ENCODE measurements at places on chromosomes 7 and 10.

DNA sequence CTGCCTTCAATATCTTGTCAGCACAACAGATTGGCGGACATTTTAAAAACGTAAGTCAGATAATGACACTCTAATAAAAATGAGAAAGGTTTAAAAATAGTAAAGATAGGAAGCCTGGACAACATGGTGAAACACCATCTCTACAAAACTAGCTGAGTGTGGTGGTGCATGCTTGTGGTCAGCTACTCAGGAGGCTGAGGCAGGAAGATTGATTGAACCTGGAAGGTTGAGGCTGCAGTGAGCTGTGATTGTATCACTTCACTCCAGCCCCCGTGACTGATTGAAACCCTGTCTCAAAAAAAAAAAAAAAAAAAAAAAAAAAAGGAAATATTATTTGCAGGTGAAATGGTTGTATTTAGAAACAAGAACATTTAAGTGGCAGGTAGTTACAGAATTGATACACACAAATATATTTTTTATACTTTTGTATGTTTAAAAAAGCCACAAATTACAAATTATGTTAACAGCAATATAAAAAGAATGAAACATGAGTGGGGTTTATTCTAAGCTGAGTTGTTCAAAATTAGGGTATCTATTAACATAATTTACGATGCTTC is 141.9 kb downstream of the ADK start:
- no peak for DNase-seq

GRCh38 chr7:41217306-41217705 is 485.6 kb downstream of the INHBA start:
- DNase-seq: no peak

DNA sequence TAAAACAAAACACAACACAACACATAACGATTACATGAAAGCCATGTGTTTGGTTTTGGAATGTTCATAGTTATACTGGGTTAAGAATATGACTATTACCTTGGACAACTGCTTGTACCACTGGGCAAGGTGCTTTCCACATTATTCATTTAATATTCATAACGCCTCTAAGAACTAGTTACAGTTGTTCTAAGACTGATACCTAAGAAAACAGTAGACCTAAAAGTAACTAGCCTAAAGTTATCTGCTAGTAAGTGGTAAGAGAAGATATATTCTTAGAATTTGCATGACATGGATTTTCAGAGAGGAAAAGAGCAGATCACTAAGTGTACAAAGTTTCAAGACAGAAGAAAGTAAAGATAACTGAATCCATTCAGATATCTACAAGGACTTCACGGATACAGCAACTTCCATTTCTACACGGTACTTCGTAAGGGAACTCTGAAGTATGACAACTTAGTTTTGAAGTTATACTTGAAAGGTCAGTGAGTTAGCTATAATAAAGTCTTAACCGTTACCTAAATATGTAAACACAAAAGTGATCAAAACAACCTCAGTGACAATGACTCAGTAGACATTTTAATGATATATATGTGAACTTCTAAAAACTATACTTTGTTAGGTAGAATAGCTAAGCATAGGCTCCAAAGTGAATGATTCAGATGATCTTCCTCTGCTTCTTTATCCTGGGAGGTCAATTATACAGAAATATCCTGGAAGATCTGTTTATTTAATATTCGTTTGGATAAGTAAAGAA is 65.1 kb downstream of the MINDY3 start:
- DNase-seq: no peak

- DNase-seq: no peak
Measured at GRCh38 chr10:21315645-21316220, 209.7 kb downstream of the SKIDA1 start.

GRCh38 chr7:2508327-2509215 is 11.0 kb upstream of the LFNG start:
- peak; percentile 94 for DNase-seq

DNA sequence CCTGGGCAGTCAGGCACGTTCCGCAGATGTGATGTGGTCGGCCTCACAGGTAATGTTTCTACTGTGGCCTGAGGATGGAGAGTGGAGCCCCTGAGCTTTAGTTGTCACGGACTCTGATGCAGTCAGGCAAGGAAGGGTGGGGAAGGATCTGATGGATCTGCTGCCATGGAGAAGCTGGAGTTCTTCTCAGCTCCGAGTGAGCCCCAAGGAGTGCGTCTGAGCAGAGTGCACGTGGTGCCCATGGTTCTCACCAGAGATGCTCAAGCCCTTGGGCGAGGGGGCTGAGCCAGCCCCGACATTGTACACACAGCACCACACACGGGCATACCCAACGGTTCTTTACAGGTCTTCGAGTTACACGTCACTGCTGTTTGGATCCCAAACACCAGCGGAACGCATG is 192.5 kb downstream of the EBF3 start:
- no peak for DNase-seq

DNA sequence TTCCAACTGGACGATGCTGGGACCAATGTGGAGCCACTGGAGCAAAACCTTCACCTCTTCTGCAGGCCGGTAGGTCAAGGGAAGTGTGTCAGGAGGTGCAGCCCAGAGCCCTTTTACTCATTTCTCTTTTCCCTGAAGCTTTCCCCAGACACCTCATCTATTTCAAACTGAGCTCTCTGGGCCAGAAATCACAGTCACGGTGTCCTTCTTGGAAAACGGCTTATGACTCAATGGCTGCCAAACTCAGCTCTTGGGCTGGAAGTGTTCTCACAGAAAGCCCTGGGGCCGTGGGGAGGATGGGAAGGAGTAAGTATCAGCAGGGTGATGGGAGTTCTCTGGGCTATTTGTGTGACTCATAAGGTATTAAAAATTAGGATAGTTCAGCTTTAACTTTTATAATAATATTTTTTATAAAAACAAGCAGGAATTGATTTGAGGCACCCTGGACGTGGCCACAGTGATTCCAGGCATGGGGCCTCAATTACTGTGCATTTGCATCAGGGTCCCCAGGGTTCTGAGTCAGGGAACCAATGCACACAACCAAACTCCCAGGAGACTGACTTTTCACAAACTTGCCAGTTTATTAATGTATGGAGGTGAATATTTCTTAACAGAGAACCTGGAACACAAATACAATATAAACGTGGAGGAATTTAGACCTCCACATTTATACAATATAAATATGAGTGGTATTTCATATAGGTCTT is 187.4 kb upstream of the TMEM72 start:
- DNase-seq: no peak

DNA sequence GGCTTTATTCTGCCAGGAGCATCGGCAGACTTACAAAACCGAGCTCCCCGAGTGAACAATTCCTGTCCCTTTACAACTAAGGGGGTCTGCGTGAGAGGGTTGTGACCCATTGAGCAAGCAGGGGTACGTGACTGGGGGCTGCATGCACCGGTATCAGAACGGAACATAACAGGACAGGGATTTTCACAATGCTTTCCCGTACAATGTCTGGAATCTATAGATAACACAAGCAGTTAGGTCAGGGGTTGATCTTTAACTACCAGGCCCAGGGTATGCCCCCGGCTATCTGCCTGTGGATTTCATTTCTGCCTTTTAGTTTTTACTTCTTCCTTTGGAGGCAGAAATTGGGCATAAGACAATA is 38.1 kb upstream of the GSDME start:
- DNase-seq: no peak

GRCh38 chr10:79182781-79183467 is 114.2 kb downstream of the ZMIZ1 start:
- no peak for DNase-seq

- DNase-seq: no peak
Measured at GRCh38 chr10:77713521-77714280, 76.1 kb upstream of the KCNMA1 start.

Measured in CD4-positive, alpha-beta T cell treated with Interleukin-6 for 4 hours (primary cell).